Astrocyte (in vitro differentiated cells and primary cell): ENCODE measurements at places on chromosomes 4 and X.

GRCh38 chrX:135384161-135384836, 37.4 kb upstream of the SMIM10L2A start:
- H3K27ac ChIP-seq: no peak overlapping the region
- H3K4me3 ChIP-seq: no peak overlapping the region
- H3K27me3 ChIP-seq: no peaks in the 10 kb centered on the region
- DNase-seq: no peak

DNA sequence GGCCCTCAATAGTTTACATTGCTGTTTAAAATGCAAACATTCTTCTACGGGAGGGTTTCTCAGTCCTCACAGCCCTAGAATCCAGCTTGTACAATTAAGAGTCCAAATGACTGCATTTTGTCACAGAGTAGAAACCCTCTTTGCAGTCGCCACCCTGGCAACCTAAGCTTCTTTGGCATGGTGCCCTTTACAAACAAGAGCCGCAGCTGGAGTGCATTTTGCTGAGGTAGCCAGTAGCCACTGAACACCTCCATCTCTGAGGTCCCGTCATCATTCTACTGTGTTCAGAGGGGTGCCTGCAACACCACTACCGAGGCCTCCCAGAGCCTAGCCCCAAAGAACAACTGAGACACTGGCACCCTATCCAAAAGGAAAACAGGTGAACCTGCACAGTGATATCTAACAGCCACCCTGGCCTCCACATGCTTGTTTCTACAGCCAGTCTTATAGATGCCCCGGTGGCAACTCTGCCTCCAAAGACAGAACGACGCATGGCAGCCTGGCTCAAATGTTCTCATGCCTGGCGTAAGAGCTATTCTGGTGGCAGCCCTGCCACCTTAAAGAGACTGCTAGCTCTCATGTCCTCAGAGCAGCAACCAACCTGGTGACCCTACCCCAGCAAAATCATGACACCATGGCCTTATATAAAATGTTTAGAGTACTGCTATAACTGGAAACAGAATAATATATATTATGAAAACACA, 801.9 kb downstream of the TECRL start:
- DNase-seq: no peak
- H3K27me3 ChIP-seq: no peaks in the 10 kb centered on the region
- H3K4me1 ChIP-seq: no peaks in the 10 kb centered on the region
- no peaks in the 10 kb centered on the region for H3K36me3 ChIP-seq
- no peak overlapping the region for H3K27ac ChIP-seq

DNA sequence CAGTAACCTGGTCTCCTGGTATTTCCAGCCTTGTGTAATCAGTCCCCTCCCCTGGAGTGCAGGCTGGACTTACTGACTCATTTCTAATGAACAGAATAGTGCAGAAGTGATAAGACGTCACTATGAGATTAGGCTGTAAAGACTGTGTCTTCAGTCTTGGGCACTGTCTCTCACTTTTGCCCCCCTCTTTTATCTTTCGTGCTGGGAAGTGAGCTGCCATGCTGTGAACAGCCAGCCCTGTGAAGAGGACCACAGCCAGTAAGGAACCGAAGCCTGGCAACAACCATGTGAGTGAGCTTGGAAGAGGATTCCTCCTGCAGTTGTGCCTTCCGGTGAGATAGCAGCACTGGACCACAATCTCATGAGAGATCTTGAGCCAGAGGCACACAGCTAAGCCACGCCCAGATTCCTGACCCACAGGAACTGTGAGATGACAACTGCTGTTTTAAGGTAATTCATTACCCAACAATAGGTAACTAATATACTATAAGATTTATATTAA, 67.5 kb upstream of the GPR34 start:
- no peaks in the 10 kb centered on the region for H3K4me1 ChIP-seq
- H3K4me3 ChIP-seq: no peak overlapping the region
- peak overlapping the region; percentile 26 for H3K27ac ChIP-seq
- H3K36me3 ChIP-seq: no peaks in the 10 kb centered on the region

DNA sequence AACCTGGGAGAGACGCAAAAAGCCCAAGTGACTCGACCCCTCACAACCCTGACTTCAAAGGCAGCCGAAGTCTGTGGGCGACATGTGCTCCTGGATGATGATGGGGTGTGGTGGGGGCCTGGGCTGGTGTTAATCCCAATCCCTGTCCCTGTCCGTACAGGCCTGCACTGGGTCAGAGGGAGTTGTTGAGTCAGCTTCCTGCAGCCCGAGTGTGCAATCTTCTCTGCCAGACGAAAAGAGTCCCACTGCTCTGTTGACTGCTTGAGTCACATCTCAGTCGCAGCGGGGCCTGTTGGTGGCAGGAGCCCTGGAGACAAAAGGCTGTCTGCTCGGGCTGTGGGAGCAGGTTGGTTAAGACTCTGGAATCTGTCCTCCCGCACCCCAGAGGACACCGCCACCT, 10.3 kb downstream of the FAM3A start:
- H3K27ac ChIP-seq: peak overlapping the region; percentile 33
- no peaks in the 10 kb centered on the region for H3K27me3 ChIP-seq
- no peak overlapping the region for H3K4me3 ChIP-seq
- peak; percentile 19 for DNase-seq
- peaks cover 7% of the 10 kb centered on the region for H3K4me1 ChIP-seq

DNA sequence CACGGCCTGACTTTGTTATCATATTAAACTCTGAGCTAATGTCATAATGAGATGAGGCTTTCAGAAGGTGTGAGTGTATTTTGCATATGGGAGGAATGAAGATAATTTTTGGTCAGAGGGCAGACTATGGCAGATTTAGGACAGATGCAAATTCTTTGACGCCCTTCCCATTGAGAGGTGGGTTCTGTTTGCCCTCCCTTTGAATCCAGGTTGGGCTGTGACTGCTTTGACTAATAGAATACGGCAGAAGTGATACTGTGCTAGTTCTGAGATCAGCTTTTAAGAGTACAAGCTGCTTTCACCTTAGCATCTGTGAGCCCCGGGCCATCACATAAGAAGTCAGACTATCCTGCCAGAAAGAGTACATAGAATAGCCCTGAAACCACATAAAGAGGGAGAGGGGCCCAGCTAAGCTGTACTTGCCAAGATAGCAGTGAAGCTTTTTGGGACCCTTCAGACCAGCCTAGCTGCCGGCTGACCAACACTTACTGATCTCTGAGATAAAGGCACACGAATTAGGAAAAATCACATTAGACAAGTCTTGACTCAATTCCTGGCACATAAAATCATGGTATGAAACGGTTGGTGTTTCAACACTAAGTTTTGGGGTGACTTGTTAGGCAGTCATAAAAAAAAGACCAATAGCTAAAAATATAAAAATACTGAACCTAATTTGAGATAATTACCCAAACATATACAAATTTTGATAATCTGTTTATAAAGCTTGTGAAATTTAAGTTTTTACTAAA, 166.7 kb upstream of the SH3RF1 start:
- H3K4me1 ChIP-seq: no peaks in the 10 kb centered on the region
- DNase-seq: no peak
- H3K4me3 ChIP-seq: no peak overlapping the region

DNA sequence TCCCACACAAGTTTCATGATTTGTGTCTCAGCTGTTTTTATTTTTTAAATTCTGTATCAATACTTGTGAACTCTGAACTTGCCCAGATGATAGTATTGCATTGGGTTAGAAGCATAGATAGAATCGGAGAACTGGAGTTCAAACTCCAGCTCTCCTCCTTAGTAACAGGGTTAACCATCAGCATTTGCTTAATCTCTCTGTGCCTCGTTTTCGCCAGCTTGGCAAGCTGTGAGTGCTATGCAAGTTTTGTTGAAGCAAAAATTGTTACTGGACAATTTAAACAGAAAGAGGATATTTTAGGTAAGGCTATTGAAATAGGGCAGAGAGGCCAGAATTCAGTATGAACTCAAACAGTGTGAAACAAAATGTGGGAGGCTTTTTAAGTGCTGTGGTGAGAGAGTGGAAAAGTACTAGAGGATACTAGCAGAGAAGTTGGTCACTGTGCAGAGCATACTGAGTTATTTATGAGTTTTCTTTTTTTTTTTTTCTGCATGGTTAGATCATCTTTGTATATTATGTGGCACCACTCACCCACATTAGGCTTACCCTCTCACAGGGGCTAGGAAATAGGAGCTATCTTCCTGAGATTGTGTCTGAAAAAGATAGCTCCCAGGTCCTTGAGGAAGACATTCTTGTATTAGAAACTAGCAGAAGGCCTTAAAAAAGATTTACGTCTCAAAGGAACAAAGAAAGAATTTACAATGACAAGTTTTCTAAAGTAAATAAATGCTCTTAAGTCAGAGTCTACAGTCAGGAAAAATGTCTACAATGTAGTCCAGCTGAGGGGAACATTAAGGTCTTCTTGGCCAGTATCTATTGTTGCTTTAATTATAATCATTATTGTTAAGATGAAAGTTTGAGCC, 1126.6 kb downstream of the FAT4 start:
- H3K4me3 ChIP-seq: no peak overlapping the region
- no peaks in the 10 kb centered on the region for H3K36me3 ChIP-seq
- no peaks in the 10 kb centered on the region for H3K4me1 ChIP-seq
- no peak for DNase-seq
- no peaks in the 10 kb centered on the region for H3K27me3 ChIP-seq

DNA sequence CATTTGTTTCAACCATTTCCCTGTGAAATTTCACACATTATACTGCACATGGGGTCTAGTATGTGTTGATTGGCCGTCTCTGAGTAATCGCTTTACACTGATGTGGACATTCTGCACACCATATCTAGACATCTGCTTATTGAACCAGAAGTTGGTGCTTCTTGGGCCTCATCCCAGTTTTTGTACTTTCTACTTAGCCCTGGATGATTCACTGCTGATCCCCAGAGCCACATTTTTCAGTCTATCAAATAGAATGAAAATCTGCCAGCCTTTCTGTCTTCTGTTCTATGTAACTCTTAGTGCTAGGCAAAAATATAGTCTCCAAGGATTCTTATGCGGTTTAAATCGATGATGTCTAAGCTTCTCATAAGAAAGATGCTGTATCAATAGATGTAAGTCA, 40.5 kb upstream of the RELL1 start:
- no peak overlapping the region for H3K27ac ChIP-seq
- H3K36me3 ChIP-seq: no peaks in the 10 kb centered on the region
- peak; percentile 87 for DNase-seq
- no peaks in the 10 kb centered on the region for H3K4me1 ChIP-seq
- no peak overlapping the region for H3K4me3 ChIP-seq
- H3K27me3 ChIP-seq: no peaks in the 10 kb centered on the region

- DNase-seq: peak; percentile 38
- no peaks in the 10 kb centered on the region for H3K27me3 ChIP-seq
- H3K4me3 ChIP-seq: peak overlapping the region; percentile 51
- no peaks in the 10 kb centered on the region for H3K36me3 ChIP-seq
- H3K4me1 ChIP-seq: peaks cover 11% of the 10 kb centered on the region
These were observed 4.5 kb upstream of the PLCXD1 start for GRCh38 chrX:276581-277201.

- H3K36me3 ChIP-seq: no peaks in the 10 kb centered on the region
- H3K4me3 ChIP-seq: no peak overlapping the region
- no peak overlapping the region for H3K27ac ChIP-seq
- no peaks in the 10 kb centered on the region for H3K4me1 ChIP-seq
- H3K27me3 ChIP-seq: peaks cover 14% of the 10 kb centered on the region
These were observed 2.0 kb downstream of the RNF212 start for GRCh38 chr4:1111259-1111809.

GRCh38 chrX:151478058-151478457, 81.1 kb downstream of the VMA21 start:
- H3K4me1 ChIP-seq: no peaks in the 10 kb centered on the region
- no peak for DNase-seq
- H3K4me3 ChIP-seq: no peak overlapping the region
- no peaks in the 10 kb centered on the region for H3K27me3 ChIP-seq
- no peak overlapping the region for H3K27ac ChIP-seq

- H3K27ac ChIP-seq: no peak overlapping the region
- no peak for DNase-seq
- no peaks in the 10 kb centered on the region for H3K4me1 ChIP-seq
- H3K4me3 ChIP-seq: no peak overlapping the region
These were observed 137.5 kb upstream of the ANXA3 start for GRCh38 chr4:78414116-78414515.

GRCh38 chr4:107419052-107419451, 301.0 kb downstream of the PAPSS1 start:
- DNase-seq: no peak
- H3K4me3 ChIP-seq: no peak overlapping the region
- H3K36me3 ChIP-seq: no peaks in the 10 kb centered on the region
- no peak overlapping the region for H3K27ac ChIP-seq
- no peaks in the 10 kb centered on the region for H3K4me1 ChIP-seq

GRCh38 chr4:46994007-46994405, 625 bp upstream of the GABRA4 start:
- peaks cover 13% of the 10 kb centered on the region for H3K4me1 ChIP-seq
- peaks cover 37% of the 10 kb centered on the region for H3K27me3 ChIP-seq
- no peaks in the 10 kb centered on the region for H3K36me3 ChIP-seq

DNA sequence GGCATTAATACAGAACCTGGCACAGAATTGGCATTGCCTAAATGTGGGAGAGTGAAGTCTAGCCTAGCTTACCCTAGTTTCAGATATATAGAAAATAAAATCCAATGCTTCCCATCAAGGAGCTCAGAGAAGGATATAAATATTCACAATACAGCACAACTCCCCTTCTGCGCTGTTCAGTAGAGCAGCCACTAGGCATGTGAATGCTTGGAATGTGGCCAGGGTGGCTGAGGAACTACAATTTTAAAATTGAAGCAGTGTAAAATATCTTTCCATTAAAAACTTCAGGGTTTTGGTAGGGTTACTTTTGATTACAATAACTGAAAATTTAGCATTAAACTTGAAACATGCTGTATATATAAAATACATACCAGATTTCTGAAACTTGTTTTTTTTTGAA, 19.5 kb downstream of the ZNF518B start:
- DNase-seq: no peak
- no peaks in the 10 kb centered on the region for H3K27me3 ChIP-seq
- no peak overlapping the region for H3K4me3 ChIP-seq
- H3K36me3 ChIP-seq: peaks cover 2% of the 10 kb centered on the region

- no peak for DNase-seq
- H3K27ac ChIP-seq: no peak overlapping the region
- no peaks in the 10 kb centered on the region for H3K4me1 ChIP-seq
- H3K36me3 ChIP-seq: no peaks in the 10 kb centered on the region
These were observed 316.8 kb upstream of the ZCCHC13 start for GRCh38 chrX:73987166-73987565.

DNA sequence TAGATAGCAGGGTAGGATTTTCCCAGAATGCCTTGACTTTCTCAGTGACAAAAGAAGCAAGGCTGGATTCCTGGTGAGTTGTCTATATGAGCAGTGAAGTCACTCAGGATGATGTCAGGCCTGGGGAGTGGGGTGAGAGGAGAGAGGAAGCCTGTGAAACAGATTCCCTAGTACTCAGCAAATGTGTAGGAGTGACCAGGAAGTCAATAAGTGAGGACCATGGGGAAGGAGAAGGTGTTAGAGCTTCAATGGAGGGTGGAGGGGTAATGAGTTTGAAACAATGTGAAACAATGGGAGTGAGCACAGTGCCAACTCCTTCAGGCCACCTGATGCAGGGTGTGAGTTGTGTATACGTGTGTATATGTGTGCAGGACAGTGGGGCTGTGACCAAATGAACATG, 2.4 kb upstream of the SLC9A6 start:
- no peak overlapping the region for H3K27ac ChIP-seq
- no peaks in the 10 kb centered on the region for H3K4me1 ChIP-seq
- no peak for DNase-seq
- no peaks in the 10 kb centered on the region for H3K36me3 ChIP-seq
